H54 (cell line): ENCODE measurements at places on chromosomes 4 and X.
A peak's percentile ranks its signal among the peaks of the same experiment; 100 is the strongest.

DNA sequence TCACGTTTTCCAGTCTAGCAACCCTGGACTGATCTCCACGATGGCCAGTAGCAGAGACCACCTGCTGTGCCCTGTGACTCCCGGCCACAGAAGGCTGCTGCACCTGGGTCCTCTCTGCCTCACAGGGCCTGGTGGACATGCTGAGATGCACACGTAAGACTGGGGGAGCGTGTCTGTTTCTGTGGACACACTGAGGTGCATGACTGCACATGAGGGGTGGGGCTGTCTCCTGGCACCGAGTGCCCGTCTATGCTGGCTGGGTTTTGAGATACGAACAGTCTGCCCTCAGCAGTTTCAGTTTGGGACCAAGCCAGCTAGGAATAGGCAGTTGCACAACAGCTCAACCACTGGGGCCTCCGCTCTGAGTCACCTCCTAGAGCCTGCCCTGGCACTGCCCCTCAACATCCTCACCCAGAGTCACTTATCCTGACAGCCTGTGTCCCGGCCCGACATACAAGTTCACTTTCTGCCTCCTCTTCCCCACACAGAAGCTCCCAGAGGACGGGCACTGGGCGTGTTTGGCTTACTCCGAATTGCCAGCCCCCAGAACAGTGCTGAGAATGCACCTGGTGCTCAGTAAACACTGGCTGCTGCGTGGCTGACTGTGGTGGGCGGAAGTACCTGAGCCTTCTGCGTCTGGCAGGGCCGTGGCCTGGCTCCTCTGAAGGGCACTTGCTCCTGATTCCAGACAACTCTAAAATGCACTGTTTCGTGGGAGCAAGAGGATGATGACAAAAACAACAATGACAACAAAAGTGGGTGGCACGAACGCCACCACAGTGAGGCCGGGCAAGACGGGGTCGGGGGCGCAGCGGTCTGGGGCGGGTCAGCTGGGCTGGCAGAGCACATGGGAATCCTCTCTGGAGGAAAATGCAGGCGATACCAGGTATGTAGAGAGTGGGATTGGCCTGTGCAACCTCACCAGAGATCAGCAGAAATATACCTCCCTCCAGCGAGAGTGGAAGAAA, 30.9 kb downstream of the RNF212 start:
- peak; percentile 89 for DNase-seq

DNA sequence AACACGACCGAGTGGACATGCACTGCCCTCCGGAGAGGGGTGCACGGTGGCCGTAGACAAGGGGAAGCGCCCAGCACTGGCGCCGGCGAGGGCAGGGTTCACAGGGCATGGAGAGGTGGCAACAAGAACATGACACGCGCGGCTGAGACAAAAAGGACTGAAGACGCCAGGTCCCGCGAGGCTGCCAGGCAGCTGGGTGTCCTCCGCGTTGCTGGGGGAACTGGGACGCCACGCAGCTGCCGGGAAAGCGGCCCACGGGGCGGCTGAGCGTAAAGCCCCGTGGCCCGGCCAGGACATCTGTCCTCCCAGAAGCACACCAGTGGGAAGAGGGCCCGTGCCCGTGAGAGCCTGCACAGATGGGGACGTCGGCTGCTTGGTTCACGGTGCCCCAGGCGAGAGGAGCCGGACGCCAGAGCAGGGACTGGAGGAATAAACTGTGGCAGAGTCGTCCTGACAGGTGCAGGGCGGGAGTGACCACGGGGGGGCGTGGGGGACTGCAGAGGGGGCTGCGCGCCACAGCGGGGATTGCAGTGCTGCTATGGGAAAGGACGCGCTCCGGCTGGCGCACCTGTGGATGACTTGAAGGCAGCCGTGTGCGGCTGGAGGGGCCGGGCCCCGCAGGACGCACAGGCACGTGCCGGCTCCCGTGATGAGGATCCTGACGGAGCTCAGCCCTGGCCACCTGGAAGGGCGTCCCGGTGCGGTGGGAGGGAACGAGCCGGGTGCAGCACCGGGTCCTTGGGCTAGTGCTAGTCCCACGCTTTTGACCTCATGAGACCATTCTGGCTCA, 32.1 kb upstream of the GTPBP6 start:
- DNase-seq = no peak

DNA sequence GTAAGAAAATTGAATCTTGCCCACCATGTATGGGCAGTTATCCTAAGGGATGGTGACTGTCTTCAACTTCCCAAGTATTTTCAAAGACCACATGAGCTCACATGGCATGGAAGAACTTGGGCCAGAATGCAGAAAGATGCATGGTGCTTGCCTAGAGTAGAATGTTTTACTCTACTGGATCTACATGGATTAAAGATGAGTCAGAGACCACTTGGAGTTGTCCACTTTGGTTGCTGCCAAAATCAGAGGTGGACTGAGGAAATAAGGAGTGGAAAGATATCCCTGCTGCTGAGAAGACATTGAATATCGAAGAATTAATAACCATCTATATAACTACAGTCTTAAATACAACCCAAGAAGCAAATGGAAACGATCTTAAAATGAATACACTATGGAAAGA, 498.1 kb downstream of the NLGN4X start:
- no peak for DNase-seq

DNA sequence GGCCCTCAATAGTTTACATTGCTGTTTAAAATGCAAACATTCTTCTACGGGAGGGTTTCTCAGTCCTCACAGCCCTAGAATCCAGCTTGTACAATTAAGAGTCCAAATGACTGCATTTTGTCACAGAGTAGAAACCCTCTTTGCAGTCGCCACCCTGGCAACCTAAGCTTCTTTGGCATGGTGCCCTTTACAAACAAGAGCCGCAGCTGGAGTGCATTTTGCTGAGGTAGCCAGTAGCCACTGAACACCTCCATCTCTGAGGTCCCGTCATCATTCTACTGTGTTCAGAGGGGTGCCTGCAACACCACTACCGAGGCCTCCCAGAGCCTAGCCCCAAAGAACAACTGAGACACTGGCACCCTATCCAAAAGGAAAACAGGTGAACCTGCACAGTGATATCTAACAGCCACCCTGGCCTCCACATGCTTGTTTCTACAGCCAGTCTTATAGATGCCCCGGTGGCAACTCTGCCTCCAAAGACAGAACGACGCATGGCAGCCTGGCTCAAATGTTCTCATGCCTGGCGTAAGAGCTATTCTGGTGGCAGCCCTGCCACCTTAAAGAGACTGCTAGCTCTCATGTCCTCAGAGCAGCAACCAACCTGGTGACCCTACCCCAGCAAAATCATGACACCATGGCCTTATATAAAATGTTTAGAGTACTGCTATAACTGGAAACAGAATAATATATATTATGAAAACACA, 801.9 kb downstream of the TECRL start:
- DNase-seq = no peak

DNA sequence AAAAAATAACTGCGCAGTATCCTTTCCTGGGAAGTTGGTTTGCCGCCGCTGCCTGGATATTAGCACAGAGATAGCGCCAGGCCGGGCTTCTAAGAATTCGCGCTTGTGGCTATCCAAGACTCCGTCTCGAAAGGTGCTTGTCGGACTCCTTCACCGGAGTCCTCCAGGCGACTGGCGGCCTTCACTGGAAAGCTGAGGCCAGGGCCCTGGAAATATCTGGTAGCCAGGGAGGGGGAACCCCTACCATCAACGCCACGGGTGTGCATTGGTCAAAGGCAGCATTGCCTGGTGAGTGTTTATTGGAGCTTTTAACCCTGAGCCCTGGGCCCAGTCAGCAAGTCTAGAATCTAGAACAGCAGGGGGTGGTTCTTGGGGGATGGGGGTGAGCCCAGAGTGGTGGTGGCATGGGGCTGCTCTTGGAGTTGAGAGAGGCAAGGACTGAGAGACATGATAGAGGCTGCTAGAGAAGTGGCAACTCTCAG, 577 bp upstream of the PIM2 start:
- no peak for DNase-seq

DNA sequence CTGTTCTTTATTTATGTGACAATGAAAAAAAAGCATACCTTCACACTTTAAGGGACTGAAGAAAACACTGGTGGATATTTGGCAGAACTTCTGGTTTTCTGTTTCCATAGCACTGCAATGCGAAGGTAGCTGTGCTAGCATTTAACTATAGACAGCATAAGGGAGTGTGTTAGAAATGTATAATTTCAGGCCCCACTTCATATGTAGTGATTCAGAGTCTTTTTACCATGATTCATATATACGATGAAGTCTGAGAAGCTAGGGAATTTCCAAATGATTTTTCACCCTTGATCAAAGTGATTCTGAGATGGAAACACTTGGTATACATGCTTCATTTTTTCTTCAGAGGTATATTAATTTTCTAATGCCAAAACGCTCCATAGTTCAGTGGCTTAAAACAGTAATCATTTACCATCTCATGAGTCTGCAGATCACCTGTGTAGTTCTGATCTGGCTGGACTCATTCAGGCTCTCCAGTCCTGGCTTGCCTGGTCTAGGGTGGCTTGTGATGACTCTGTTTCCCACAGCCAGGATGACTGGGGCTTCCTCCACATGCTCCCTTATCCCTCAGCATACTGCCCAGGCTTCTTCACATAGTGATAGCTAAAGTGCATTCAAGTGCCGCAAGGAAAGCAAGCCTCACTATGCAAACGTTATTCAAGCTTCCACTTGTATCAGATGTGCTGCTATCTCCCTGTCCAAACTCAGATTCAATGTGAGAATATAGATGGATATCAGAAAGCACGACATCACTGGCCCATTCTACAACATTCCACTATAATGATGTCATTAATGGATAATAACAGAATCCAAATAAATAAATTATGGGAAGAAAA, 790.1 kb downstream of the TECRL start:
- DNase-seq = no peak

DNA sequence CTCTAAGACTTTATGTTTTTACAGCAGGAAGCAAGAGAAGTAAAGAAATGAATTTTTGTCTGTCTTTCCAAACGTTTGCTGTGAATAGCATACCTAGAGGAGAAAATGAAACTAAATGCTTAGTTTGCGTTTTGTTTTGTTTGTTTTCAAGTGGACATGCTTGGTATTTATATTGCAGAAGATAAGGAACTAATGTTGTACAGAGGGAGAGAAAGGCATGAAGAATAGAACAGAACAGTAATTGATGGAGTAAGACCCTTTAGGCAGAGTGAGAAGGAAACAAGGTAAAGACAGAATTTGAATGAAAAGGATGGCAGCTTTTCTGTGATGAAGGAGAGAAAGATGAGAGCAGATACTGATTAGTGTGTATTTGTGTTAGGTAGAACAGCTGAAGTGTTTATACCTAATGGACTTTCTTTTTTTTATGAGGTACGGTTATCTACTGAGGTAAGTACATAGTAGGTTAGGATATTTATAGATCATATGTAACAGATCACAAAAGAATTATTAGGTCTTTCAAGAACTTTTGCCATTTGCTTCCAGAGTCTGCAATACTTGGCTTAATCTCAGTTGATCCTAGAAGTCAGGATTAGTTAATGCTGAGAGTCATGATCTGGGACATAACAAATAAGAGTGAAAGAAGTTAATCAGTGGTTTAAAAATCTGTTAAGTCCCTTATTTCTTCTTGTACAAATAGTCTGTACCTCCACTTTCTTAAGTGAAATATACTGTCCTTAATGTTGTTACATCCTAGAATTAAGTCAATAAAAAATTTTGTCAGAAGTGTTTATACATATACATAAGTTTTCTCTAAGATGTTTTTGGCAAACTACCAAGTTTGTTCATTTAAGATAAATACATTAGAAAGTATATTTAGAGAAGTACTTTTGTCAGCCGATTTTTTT, 36.8 kb downstream of the FABP2 start:
- no peak for DNase-seq

- DNase-seq = no peak
Measured at GRCh38 chr4:56641494-56642051, 39.5 kb downstream of the HOPX start.

- DNase-seq = no peak
Measured at GRCh38 chr4:91454111-91454510, 849.7 kb upstream of the GRID2 start.

- DNase-seq = no peak
Measured at GRCh38 chrX:108091878-108092291, 307 bp downstream of the ATG4A start.

DNA sequence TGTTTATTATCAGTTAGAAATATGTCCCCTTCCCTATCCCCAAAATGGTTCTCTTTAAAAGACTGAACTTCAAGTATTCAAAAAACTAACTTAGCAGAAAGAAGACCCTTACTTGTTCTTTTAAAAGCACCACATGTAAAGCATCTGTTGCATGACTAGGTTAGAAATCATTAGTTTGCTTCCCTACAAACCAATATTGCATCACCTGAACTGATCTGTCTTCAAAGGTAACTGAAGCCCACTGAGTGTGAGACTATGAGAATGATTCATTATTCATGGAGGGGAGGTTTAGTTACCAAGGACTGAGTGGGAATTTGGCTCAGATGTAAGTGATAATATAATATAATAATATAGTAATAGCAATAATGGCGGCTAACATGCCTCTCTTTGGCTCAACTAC, 231.7 kb downstream of the SPRY1 start:
- no peak for DNase-seq

DNA sequence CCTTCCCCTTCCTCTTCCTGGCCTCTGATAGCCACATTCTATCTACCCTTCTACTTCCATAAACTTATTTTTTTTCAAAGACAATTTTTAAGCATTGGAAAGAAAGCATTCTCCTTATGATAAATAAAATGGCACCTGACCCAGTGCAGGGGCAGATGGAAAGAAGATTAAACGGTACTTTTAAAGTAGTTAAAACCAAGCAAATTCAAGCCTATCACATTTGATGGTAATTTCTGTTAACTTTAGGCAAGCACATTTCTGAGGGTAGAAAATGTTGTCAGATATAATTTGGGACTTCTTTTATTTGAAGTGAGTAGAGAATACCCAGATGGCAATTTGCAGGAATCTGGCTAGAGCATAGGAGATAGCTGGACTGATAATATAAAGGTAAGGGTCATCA, 332.9 kb downstream of the EPHA5 start:
- DNase-seq = no peak

GRCh38 chr4:79107014-79107413, 167.8 kb upstream of the PAQR3 start:
- DNase-seq = no peak

GRCh38 chr4:4501679-4502078, 40.2 kb downstream of the STX18 start:
- DNase-seq = no peak

DNA sequence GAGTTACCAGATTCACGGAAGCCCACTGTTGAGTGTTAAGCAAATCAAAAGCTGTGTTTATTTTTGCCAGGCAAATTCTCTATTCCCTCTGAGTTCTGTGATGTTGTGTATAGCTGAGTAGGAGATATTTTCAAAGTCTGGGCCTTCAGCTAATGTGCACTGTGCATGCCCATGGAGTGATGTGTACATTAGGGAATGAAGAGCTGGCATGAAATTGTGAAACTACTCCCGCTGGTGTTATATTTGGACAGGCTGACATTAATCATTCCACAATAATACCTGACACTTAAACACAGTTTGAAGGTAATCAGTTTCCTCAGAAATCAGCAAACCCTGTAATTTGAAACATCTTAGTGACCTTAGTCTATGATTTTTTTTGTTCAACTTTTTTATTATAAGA, 88.1 kb upstream of the MBNL3 start:
- no peak for DNase-seq

- DNase-seq = no peak
Measured at GRCh38 chr4:146795711-146796110, 150.0 kb downstream of the TTC29 start.
